SIG-M5 (cell line): ENCODE measurements at places on chromosomes 13 and 19.

DNA sequence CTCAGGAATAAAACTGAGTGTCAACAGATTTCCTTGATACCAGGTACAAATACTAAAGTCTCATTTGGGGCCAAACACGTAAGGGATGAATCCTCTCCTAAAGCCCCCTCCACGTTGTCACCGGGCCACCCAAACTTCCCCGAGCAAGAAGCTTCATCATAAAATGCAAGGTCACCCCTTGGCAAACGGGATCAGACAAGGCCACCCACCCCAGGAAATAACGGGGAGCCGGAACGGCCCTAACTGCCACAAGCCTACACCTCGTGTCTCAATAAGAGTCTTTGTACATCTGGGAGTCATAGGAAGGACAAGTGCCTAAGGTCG lies 717 bp downstream of the EEF2 start:
- DNase-seq, result no peak

DNA sequence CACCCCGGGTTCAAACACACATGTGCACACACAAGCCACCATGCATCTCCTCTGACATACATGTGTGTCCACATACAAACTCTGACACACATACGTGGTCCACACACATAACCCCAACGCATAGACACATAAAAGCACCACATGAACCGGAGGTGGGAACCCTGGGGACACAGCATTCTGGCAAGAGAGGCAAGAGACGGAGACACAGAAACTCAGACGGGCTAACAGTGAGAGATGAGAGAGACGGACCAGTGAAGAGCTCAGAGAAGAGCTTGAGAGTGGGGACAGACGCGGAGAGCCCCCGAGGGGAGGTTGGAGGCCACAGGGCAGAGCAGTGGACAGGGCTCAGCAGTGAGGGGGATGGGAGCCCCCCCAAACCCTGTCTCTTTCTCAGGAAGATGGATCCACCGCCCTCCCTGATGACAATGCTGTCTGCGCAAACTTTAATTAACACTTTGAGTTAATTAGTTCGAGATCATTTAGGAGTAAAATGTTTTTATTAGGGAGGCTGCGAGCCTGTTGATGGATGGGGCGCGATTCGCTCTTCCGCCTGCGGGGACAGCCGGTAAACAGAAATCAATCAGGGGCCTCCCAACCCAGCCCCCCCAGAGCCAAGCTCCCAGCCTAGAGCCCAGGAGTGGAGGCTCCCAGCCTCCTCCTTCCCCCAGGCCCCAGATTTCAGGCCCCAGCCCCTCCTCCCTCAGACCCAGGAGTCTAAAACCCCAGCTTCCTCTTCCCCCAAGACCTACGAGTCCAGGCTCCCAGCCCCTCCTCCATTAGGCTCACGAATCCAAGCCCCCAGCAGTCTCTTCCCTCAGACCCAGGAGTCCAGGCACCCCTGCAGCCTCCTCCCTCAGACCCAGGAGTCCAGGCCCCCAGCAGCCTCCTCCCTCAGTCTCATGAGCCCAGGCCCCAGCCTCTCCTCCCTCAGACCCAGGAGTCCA lies 9.5 kb upstream of the ERFL start:
- DNase-seq, result no peak

GRCh38 chr13:112102243-112102642 lies 35.3 kb downstream of the SOX1 start:
- no peak for DNase-seq

- DNase-seq, result no peak
Observed at GRCh38 chr13:80430561-80430960, 89.6 kb upstream of the SPRY2 start.

DNA sequence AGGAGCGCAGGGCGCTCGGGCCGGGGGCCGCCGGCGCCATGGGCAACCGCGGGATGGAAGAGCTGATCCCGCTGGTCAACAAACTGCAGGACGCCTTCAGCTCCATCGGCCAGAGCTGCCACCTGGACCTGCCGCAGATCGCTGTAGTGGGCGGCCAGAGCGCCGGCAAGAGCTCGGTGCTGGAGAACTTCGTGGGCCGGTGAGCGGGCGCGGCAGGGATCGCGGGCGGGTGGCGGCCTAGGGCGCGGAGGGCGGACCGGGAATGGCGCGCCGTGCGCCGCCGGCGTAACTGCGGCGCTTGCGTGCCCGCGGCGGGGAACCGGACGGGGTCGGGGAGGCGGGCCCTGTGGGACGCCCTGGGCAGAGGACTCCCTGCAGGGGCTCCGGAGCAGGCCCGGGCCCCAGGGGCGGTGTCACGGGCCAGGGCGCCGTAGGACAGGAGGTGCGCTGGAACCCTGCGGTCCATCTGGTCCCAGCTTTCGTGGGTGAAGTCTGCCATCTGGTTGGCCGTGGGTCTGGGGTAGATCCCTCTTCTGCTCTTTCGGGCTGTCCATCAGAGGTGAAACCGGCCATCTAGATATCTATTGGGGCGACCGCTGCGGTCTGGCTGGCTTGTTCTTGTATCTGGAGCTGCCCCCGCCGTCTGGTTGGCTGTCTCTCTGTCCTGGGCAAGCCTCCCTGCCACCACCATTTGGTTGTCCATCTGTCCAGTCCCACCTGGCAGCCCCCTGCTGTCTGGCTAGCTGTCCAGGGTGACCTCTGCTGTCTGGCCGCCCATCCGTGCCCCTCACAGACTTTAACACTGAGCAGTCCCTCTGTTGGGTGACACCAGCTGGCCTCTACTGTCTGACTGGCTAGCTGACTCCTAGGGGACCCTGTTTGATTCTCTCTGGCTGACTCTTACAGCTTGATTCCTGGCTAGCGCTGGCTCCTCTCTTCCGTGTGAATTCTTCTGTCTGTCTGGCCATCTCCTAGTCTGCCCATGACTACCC lies 622 bp downstream of the DNM2 start:
- no peak for DNase-seq

DNA sequence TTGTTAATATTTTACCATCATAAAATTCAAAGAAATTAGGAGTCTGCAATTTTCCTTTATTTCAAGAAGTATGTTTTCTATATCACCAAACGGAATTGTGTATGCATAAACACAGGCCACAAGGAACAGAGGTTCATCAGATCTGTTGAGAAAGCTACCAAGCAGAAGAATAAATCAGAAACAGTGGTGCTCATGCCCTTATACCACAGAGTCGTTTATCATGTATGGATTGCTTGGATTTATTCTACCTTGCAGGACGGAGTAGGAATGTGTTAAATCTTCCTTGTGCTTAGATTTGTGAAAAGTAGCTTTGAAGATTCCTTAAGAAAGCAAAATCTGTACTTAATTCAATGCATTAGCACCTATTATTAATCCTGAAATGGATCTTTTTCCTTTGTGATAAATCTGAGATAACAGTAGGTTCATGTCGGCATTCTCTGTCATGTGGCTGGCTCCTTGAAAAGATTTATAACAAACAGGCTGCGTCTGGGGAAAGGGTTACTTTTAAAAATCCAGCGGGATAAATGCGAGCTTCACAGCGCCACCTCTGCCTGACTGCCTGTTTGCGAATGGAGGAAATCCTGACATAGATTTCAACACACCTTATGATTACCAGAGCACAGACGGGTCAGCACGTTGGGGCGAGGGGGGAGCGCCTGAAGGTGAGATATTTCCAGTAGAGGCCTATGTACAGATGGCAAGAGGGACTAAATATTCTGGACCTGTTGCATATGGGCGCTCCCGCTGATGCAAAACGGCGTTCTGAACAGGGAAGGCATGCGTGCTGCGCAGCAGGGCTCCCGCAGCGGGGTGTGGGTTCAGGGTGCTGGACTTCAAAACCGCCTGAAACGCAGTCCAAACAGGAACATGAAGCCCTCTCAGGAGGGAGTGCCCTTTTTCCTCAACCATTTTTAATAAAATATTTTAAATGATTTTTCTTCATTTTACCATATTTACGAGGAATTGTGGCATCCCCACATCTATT lies 445.5 kb upstream of the SGCG start:
- DNase-seq, result no peak

GRCh38 chr19:14150041-14150769 lies 13.8 kb upstream of the ASF1B start:
- DNase-seq, result no peak

GRCh38 chr19:35214766-35215422 lies 13.6 kb downstream of the FAM187B start:
- DNase-seq, result no peak

DNA sequence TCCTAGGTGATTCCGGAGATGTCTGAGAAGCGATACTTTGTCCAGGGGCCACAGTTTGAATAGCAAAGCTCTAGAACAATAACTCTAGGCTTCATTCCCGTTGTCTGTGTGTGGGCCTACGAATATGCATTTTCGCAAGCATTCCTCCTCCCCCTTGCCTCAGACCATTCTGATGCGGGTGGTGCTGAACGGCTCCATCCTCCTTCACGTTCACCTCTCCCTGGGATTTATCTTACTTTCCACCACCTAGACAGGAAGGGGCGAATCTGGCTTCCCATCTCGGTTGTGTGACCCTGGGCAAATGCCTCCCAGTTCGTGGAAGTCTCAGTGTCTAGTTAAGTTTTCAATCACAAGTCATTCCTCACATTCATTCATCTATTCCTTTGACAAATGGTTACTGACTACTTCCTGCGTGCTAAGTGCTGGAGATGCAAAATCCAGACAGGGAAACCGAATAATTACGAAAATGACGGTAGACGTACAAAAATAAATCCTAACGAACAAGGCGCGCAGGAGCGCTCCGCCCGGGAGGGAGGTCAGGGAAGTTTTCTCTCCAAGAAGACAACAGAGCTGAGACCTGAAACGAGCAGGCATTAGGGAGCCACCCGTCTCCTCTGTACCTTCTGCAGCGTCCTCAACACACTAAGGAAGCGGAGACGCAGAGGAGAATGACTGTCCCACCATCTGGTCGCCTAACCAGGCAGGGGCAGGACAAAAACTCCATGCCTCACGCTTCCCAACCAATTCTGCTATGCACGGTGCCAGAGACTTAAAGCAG lies 1.3 kb upstream of the CNOT3 start:
- DNase-seq, result no peak

DNA sequence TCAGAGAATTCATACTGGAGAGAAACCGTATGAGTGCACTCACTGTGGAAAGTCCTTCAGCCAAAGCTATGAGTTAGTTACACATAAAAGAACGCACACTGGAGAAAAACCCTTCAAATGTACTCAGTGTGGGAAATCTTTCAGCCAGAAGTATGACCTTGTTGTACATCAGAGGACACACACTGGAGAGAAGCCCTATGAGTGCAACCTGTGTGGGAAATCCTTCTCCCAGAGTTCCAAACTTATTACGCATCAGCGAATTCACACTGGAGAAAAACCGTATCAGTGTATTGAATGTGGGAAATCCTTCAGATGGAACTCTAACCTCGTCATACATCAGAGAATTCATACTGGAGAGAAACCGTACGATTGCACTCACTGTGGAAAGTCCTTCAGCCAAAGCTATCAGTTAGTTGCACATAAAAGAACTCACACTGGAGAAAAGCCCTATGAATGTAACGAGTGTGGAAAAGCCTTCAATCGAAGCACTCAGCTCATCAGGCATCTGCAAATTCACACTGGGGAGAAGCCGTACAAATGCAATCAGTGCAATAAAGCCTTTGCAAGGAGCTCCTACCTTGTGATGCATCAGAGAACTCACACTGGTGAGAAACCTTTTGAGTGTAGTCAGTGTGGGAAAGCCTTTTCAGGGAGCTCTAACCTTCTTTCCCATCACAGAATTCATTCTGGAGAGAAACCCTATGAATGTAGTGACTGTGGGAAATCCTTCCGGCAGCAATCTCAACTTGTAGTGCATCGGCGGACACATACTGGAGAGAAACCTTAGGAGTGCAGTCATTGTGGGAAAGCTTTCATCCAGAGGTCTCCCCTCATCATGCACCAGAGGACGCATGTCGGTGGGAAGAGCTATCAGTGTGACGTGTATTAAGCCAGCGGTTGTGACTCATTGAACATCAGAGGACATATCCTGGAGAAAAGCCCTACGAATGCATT lies 16.5 kb upstream of the ZNF8 start:
- DNase-seq, result no peak

GRCh38 chr13:30033681-30034457 lies 183.5 kb upstream of the UBL3 start:
- DNase-seq, result no peak

DNA sequence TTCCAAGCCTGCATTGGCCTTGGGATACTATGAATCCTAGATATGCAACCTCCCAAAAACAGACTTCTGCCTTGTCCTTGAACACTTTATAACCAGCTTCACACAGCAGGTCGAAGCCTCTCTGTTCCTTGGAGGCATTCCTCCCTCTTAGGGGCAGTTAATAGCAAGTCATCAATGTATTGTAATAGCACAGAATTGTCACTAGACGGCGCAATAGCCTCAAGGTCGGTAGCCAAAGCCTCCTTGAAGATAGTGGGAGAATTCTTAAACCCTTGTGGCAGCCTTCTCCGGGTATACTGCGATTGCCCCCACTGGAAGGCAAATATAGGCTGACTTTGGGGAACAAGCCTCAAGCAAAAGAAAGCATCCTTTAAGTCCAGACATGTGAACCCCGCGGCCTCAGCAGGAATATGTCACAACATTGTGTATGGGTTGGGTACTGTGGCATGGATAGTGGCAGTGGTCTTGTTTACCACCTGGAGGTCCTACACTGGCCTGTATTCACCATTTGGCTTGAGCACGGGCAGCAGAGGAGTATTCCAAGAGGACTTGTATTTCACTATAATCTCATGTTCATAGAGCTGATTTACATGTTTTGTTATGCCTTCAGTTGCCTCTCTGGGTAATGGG lies 61.1 kb downstream of the ZNF431 start:
- no peak for DNase-seq

GRCh38 chr19:32053376-32053775 lies 292.0 kb upstream of the ZNF507 start:
- DNase-seq, result no peak

GRCh38 chr13:23069566-23069965 lies 111.2 kb upstream of the SGCG start:
- DNase-seq, result no peak

DNA sequence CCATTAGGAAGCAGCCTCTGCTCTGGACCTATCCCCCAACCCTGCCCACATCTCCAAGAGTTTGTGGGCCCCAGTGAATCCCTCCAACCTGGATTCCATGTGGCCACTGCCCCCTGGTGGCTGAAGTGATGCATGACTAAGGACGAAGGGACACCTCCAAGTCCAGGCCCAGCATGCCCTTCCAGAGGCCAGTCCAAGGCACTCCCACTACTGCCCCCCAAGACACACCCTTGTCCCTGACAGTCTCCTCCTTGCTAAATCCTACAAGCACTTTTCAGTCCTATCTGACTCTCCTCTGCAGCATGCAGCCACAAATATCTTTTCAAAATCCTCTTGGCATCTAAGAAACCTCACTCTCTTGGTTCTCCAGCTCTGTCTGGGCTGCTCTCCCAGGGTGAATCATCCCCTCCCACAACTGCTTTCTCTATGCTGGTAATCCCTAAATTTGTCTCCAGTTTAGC lies 33.0 kb downstream of the DEDD2 start:
- no peak for DNase-seq

- no peak for DNase-seq
Observed at GRCh38 chr13:23993680-23993985, 96.3 kb upstream of the C1QTNF9B start.

GRCh38 chr13:46668302-46668720 lies 115.3 kb downstream of the LRCH1 start:
- DNase-seq, result no peak

GRCh38 chr13:34884366-34884765 lies 57.7 kb upstream of the NBEA start:
- no peak for DNase-seq
